ENCODE measurements at places on chromosomes 3 and 15.

DNA sequence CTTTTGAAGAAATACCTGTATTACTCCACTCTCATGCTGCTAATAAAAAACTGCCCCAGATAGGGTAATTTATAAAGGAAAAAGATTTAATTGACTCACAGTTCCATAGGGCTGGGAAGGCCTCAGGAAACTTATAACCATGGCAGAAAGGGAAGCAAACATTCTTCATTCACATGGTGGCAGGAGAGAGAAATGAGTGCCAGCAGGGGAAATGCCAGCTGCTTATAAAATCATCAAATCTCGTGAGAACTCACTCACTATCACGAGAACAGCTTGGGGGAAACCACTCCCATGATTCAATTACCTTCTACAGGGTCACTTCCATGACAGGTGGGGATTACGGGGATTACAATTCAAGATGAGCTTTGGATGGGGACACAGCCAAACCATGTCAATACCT lies 18.7 kb downstream of the MFSD1 start:
- no peak for DNase-seq

DNA sequence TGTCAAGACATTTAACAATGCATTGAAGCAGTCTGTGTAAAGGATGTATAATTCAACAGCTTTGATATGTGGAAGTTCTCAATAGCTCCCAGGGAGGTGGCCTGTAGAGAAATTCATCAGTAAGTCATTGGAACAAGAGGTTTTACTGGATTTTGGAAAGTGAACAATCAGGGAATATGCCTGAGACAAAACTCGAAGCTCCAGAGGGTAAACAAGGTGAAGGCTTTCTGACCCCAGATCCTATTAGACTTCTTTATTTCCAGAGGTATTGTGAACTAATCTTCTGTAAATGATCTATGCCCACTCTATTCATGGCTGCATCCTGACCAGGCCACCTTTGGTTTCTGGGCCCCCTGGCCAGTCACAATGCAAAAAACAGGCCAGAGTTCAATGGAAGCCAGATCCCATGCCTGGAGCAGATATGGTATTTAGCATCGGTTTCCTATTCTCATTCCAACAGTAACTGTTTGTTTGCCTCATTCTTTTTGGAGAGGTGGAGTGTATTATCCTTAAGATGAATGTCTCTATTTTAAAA lies 177.3 kb downstream of the SATB1 start:
- no peak for DNase-seq

DNA sequence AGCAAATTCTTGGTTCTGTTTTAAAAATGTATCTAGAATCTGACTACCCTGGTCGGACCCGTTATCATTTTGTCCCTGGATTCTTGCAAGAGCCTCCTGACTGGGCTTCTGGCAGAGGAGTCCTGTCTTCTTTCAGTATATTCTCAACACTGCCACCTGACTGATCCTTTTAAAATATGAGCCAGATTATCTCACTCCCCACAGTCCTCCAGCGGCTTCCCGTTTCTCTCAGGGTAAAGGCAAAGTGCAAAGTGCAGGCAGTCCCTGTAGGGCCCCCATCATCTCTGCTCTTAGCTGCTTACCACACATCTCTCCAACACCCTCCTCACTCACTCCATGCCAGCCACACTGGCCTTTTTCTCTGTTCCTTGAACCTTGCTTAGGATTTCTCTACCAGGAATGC lies 28.4 kb downstream of the CRTC3 start:
- DNase-seq = no peak

DNA sequence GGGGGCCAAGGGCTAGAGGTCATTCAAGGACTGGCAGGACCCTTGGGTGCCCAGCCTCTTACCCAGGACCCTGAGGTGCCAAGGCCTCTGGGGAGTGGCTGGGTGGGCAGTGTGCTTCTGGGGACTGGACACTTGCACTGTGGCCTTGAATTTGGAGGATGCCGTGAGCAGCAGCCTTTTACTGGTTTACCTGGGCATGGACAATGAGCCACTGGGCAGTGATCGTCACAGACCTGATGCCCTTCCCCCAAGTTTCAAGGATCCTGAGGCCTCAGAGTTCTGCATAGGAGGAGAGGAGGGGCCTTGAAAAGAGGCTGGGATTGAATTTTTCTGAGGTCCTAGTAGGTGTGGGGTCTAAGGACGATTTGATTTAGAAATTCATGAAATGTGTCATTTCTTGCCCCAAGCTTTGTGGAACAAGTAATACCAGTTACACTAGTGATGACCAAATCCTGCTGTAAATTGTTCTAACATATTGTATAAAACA lies 146.1 kb upstream of the TPM1 start:
- DNase-seq = no peak

- no peak for DNase-seq
These were observed 70.9 kb downstream of the DCUN1D1 start for GRCh38 chr3:182909318-182910040.

DNA sequence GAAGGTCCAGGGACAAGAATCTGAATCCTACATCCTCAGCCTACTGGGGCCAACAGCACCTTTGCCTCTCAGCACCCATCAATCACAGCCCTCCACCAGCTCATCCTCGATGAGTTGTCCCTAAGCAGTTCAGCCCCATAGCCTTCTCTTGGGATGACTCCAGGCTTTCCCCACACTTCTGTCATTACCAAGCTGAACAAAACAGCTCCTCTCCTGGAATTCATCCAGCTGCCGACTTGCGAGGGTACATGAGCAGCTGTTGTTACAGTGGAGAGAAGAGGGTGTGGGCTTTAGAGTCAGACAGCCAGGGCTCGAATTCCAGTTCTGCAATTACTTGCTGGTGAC lies 69.0 kb upstream of the THBS1 start:
- no peak for DNase-seq

DNA sequence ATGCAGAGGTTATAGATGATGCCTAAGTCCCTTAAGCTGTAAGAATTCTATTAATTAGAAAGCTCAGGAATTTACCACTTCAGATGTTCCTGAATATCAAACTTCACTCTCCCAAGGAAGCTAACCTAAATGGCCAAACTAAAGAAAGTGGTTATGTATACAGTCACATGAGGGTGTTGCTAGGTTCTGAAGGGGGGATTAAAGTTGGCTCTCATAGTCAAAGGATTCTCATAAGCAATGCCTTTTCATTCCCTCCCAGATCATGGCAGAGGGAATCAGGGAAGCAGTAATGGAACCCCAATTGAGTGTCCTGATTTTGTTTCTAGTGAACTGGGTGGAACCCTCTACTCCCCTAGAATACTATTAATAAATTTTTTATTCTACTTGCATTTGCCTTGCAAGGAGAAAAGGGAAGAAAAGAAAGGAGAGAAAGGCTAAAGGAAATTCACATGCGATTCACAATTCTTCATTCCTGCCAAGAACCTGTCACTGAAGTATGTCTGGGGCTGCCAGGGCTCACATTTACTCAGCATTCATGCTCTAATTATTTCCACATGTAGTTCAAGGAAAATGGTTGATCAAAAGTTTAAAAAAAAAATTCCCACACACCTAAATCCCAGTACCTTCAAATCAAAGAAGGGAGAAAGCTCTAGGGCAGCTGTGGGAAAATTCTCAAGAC lies 25.1 kb downstream of the FSTL1 start:
- DNase-seq = no peak

- DNase-seq = no peak
These were observed 47.6 kb downstream of the RAP2B start for GRCh38 chr3:153209596-153209995.

DNA sequence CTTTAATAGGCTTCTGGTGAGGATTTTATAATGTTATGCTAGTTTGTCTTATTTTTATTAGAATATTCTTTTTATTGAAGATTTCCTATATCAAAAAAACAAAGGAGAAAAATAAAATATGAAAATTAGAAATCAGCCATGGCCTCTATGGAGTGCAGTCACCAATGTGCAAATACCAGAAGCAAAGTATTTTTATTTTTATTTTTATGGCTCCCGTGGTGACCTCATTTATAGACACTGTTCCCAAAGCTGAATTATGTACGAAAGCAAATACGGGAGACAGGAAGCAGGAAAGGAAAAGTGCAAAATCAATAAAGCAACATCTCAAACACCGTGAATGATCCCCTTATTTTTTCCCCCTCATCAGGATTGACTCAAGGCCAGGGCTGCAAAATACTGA lies 35.1 kb downstream of the DAZL start:
- no peak for DNase-seq

DNA sequence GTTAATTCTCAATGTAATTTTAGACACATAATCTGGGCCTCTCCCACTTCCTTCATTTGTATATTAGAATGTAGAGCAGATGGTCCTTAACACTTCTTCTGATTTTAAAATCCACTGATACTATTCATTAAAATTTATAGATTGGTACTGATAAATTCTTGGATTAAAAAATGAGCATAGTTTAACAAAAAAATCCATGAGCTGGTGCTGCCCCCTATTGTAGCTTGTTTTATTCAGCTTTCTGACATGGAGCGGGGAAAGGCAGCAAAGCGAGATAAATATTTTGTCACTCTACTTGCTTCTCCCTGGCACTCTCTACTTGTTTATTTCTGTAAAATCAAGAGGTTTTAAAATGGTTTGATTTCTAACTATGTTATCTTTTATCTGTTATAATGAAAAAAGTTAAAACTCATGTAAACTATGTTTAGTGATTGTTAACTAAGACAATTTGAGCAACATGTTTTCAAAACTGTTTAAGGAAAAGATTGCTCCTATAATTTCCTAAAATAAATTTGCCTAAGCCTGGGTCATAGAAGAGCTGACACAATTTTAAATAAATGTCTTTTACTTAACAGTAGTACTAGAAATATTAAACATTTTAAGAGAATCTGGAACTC lies 26.5 kb upstream of the PLOD2 start:
- no peak for DNase-seq

DNA sequence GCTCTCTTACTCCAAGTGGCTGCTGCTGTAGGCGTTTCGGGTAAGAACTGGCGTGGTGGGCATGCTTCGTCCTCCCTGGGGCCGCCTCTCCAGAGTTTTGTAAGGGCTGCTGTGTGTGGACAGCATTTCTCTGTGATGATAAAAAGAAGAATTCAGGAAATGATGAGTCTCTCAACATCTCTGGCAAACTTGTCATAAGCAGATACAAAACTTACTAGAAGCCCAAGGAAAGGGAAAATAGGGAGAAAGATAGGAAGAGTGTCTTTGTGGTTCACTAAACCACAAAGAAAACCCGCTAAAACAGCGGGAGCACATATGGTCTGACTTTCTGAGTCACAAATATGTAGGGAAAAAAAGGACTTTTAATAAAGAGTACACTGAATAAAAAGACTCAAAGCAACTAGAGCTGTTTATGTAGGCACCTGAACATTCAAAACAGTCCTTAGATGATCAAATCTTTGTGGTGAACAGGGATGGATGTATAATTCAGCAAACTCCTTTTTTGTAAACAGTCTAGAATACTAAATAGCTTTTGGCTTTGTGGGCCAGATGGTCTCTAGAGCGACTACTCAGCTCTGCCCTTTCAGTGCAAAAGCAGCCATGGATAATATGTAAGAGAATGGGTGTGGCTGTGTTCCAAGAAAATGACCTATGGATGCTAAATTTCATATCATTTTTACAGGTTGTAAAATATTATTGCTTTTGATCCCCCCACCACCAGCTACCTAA lies 60.4 kb upstream of the LMOD3 start:
- no peak for DNase-seq

- DNase-seq = no peak
These were observed 34.6 kb upstream of the THSD4 start for GRCh38 chr15:71080705-71081104.

- no peak for DNase-seq
These were observed 102.8 kb upstream of the CLDN18 start for GRCh38 chr3:137906985-137907649.

DNA sequence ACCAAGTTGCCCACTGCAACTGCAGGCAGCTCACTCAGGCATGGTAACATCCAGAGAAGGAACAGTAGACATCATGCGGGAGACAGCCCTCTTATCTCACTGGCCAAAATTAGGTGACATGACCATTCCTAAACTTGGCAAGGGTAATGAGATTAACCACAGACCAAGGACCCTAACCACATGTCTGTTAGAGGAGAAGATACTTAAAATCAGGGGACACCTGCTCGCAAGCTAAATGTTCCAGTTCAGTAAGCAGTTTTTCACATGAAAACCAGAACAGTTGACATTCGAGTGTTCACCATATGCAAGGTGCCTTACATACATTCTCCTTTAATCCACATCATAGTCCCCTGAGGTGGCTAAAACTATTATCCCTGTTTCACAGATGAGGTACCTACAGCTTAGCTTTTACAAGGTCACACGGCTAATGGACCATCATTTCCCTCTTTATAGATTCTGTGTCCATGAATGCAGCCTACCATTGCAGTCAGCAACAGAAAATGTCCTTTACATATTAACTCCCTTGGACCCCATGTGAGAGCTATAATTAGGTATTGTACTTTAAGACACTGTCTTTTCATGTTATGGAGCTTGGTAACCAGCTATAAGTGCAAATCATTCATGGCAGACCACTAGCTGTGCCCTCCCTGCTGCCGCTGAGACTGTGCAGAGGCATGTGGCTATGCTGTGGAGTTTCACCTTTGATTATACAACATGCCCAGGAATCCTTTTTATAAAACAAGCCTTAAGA lies 154.1 kb downstream of the LIPC start:
- no peak for DNase-seq

DNA sequence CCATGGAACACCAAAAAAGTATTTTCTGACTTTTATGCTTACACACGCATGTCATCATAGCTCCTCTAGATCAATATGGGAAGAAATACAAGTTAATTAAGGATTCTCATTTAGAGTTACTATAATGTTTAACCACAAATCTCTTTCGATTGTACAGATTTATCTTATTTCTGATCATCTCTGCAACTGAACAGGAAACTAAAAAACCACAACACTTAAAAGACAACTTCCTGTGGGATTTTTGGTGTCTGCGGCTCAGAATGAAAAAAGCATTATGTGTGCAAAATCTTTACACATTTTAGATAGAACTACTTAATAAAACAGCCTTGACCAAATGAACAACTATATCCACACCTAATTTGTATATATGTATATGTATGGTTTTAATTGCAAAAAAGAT lies 3.0 kb upstream of the TJP1 start:
- DNase-seq = no peak

All from NCI-H1436 treated with DMSO at 0.1 percent for 48 hours (cell line).